ENCODE measurements at places on chromosomes 1 and 21. TPM values are rescaled to one million over a fixed set of nuclear protein-coding genes. Genes with fewer than 3 reads are reported as not detected.

- DNase-seq: no peak
Measured at GRCh38 chr1:114207635-114208034, 54.0 kb upstream of the SYT6 start.

KLHDC7A gene
- not detected for polyA plus RNA-seq

KAZN gene
- polyA plus RNA-seq: 5.8 TPM

AMY1C gene
- not detected for polyA plus RNA-seq

DNA sequence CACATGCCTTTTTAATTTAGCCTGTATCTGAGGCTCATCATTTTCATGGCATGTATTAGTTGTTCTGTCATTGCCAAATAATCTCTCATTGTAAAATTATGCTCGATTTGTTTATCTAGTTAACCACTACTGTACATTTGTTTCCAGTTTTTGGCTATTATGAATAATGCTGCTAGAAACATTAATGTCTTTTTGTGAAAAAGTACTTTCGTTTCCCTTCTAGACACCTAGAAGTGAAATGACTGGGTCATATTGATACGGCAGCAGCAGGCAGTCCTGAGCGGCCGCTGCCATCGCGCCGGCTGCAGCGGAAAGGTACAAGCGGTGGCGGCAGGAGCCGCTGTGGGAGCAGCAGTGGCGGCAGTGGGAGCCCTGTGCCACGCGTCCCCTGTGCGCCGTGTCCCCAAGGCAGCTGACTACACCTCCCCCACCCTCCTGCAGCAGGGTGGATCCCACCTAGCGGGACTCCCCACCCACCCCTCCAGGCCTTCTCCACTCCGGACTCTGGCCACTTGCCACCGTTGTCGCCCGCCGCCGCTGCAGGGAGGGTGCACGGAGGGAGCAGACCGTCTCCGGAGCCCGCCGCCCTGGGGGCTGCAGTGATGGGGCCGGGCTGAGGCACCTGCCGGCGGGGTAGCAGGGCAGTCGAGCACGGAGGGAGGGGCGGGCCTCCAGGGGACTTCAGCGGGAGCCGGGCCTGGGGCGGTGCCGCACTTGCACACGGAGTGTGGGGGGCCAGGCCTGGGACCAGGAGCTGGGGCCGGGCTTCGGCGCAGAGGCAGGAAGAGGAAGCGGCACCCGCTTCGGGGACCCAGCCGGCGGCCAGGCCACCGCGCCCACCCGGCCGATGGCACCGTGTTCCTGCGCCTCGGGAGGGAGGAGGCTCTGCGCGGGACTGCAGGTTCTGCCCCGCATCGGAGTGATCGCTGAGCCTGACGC lies 66.8 kb upstream of the RGS7 start:
- no peak for DNase-seq

GRCh38 chr1:15411593-15412137 lies 2.0 kb downstream of the EFHD2 start:
- DNase-seq: no peak

- DNase-seq: no peak
Measured at GRCh38 chr1:205228093-205228521, 361 bp downstream of the TMCC2 start.

UTS2 gene
- polyA plus RNA-seq: not detected

ABCA4 gene
- 0.02 TPM for polyA plus RNA-seq

DNA sequence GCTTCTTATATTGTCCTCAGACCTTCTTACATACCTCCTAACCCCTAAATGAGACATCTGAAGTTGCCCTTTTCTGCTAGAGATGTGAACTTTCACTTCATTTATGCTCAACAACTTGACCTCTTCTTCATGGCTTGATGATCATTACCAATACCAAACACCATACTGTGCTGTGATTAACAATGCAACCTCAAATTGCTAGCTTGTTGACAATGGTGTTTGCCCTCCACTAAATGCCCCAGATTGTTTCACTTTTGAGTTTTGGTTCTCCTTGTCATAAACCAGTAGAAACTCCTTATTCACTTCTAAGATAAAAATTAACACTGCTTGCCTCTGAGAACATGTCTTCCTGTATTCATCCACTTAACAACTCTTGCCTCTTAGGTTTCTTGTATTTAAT lies 5.6 kb downstream of the JAK1 start:
- DNase-seq: no peak

DNA sequence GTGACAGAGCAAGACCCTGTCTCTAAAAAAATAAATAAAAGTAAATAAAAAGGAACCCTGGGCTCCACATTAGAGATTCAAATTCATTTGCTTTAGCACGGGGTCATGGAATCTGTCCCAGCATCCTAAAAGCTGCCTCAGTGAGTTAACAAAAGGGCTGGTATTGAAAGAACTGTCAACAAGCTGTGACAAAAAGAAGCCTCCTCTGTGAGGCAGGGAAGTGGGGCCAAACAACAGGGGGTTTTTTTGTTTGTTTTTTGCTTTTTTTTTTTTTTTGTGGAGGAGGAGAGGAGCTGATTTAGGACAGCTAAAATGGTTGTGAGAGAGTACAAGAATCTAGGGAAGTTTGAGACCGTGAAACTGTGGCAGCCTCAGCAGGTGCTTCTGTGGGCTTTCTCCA lies 115.7 kb downstream of the LIPI start:
- no peak for DNase-seq

DNA sequence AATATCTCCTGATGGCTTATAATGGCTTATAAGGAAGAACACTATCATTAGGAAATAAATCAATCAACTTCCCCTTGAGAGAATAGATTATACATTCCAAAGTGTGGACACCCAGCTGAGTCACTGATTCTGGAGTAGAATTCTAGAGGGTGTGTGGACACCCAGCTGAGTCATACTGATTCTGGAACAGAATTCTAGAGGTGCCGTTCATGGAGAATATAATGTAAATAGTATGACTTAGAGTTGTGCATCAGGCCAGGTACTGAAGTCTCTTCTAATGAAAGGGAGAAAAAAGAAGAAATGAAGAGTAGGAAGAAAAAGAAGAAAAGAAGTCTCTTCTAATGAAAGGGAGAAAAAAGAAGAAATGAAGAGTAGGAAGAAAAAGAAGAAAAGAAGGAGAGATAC lies 2.4 kb upstream of the USP33 start:
- peak; percentile 64 for DNase-seq

GRCh38 chr1:69290291-69290690 lies 277.4 kb upstream of the LRRC7 start:
- no peak for DNase-seq

- DNase-seq: no peak
Measured at GRCh38 chr1:37237948-37238347, 203.6 kb upstream of the GRIK3 start.

GRCh38 chr1:221837896-221838295 lies 96.0 kb upstream of the DUSP10 start:
- no peak for DNase-seq

OPRD1 gene
- polyA plus RNA-seq: not detected

- no peak for DNase-seq
Measured at GRCh38 chr1:3521426-3521825, 67.0 kb downstream of the ARHGEF16 start.

DNA sequence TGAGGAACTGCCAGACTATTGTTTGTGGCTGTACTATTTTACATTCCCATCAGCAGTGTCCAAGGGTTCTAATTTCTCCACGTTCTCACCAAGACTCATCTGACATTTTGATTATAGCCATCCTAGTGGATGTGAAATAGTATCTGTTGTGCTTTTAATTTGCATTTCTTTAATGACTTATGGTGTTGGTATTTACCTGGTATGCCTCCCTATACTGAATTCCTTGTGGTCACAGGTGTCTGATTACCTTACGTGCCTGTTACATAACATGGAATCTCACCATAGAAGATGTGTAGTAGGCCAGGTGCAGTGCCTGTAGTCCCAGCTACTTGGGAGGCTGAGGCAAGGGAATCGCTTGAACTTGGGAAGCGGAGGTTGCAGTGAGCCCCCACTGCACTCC lies 13.5 kb downstream of the ZYG11A start:
- DNase-seq: peak; percentile 40

- no peak for DNase-seq
Measured at GRCh38 chr21:38740090-38740489, 65.6 kb upstream of the ETS2 start.

- DNase-seq: no peak
Measured at GRCh38 chr1:3741566-3742438, 10.4 kb upstream of the CCDC27 start.

KRTAP7-1 gene
- polyA plus RNA-seq: not detected

DNA sequence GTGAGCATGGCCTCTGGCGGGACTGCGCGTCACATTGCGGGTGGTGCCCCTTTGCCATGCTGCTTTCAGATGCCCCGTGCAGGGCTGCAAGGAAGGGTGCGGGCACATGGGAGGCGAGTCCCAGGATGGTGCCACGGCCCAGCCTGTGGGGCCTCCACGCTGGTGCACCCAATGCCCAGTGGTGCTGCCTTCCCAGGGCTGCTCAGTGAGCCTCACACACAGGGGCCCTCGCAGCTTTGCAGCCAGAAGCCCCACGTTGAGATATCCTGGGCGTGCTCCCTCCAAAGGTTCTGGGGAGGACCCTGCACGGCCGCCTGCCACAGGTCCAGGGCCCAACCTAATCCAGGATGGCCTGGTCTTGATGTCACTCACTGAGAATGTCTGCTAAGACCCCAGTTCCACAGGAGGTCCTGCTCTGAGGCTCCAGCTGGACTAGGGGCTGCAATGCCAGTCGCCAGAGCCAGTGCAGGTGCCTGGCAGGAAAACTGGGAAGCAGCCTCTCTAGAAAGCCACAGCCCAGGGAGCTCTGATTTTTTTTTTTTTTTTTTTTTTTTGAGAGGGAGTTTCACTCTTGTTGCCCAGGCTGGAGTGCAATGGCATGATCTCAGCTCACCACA lies 34.1 kb upstream of the PRSS38 start:
- no peak for DNase-seq

DNA sequence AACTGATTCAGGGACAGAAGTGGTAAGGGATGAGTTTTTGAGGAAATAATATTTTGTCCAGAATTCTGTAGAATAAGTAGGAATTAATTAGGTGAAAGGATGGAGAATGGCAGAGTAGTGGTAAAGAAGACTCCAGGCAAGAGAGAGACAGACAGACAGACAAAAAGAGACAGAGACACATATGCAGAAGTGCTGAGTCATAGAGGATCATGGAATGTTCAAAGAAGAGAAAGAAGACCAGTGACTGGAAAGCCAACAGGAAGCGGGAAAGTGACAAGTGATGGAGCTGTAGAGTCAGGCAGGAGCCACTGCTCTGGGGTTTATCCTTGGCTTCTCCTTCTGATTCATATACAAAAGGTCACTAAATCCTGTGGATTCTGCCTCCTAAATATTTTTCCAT lies 85.9 kb downstream of the UROD start:
- DNase-seq: no peak

GRCh38 chr1:205376739-205377138 lies 20.0 kb upstream of the KLHDC8A start:
- DNase-seq: no peak

DNA sequence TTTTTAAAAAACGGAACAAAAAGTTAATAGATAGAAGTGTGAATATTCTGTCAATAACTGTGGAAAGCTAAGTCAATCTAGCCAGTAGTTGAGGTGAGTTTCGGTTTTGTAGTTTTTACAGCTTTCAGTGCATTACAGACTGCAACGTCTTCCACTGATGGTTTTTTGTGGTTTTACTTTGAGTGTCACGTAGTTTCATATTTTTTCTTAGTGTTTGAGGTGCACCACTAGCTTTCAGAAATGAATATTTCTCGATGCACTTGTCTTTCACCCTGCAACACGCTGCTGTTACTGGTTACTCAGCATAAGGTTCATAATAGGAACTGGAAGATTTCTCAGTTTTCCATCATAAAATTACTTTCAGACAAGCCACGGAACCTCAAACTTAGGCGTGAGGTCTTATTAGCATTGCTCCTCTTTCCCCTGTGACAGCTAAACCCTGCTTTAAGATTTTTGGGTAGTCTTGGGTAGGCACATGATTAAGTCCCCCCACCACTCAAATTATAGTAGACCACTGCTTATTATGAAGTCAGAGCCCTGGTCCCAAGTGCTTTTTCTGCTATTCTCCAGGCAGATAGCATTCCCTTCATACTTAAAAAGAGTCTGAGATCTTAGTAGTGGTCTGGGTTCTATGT lies 1412.7 kb downstream of the KCNT2 start:
- DNase-seq: no peak

DNA sequence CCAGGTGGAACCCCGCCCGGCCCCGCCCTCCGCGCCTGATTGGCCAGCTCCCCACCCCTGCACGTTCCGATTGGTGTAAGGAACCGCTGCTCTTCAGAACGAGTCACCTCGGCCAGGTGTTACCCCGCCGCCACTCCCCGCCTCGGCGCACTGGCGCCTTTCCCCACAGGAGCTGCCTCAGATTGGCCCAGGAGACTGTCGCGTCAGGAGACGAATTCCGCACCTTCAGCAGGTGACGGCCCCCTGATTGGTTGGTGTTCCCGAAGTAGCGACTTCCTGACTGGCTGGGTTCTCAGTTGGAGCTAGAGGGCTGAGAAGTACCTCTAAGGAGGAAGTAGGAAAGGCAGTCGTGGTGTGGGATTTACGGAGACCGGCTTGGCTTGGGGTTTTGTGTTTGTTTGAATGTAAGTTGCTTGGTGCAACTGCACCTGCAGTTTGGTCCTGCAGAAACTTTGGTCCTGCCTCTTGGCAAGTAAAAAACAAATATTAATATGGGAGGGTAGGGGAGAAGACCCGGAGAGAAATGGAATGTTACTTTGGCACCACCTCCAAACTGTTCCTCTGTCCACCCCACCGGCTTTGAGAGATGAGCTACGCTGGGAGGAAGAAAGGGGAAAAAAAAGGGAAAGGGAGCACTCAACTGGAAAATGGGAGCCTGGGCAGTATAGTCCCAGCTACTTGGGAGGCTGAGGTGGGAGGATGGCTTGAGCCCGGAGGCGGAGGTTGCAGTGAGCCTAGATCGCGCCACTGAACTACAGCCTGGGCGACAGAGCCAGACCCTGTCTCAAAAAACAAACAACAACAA lies 415 bp upstream of the F11R start:
- peak; percentile 98 for DNase-seq

DNA sequence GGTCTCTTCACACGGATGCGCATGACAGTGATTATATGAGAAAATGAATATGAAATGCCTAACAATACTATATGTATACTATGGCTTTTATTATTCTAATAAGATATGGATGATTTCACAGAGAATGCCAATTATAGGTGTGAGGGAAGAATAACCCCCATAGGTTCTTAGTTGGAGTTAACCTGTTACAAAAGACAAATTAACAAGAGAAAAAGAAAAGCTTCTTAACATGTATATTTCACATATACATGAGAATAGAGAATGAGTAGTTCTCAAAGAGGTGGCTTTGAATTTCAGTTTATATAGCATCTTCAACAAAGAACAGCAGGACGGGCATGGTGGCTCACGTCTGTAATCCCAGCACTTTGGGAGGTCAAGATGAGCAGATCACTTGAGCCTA lies 24.0 kb upstream of the DMRTB1 start:
- DNase-seq: no peak

DNA sequence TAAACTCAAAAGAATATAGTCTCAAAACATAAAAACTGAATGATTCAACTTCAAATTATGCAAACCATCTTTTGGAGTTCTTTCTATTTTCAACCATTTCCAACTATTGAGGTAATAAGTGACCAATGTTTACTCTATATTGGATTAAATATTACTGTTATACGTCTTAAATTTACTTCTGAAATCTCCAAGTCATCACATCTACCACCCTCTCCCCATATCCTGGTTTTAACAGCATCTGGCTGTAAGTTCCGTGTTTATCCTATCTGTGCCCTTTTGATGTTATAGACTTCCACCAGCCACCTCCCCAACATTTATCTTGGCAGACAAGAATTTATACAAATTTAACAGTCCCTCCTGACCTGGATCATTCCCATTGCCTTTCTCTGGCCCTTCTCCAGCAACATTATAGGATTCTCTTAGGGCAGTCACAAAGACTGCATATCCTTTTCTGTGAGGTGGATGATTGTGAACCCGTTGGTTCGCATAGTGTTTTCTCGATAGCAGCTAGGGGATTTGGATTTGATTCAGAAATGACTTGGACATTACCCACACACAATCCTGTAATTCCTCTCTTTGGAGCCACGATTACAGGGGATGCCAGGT lies 313.4 kb upstream of the FMN2 start:
- no peak for DNase-seq
